Effector CD8-positive, alpha-beta T cell (primary cell): ENCODE measurements at places on chromosomes 16 and 17.

- DNase-seq: no peak
These were observed 2.9 kb upstream of the EPX start for GRCh38 chr17:58189436-58190146.

DNA sequence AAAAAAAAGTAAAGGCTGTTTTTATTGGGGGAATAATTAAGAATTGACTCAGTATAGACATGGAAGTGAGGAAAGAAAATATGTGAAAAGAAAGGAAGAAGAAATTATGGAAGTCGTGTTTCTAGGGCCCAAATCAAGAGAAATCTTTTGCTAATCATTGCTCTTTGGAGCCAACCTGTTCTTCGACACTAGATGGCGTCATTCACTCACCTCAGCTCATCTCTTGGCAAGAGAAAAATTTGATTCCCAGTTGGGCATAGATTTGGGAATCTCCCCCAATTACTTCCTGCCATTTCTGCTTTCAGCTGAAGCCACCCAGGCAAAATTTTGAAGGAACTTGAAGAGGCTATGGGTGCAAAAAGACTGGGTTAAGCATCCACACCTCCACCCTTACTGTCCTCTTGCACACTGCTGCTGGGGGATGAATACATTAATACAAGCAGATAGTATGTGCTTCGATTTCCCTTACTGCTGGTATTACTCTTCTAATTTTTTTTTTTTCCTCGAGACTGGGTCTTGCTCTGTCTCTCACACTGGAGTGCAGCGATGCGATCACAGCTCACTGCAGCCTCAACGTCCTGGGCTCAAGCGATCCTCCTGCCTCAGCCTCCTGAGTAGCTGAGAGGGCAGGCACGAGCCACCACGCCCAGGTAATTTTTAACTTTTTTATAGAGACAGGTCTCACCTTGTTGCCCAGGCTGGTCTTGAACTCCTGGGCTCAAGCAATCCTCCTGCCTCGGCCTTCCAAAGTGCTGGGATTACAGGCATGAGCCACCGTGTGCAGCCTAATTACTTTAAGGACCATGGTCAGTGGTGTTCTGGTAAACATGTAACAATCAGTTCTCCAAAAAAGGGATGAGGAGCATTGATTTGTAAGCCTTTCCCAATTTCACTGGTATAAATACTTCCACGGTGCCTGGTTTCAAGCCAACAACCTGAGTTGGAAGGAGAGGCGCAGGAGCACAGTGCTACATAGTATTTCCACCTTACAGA is 13.5 kb downstream of the PSMD7 start:
- DNase-seq: no peak

DNA sequence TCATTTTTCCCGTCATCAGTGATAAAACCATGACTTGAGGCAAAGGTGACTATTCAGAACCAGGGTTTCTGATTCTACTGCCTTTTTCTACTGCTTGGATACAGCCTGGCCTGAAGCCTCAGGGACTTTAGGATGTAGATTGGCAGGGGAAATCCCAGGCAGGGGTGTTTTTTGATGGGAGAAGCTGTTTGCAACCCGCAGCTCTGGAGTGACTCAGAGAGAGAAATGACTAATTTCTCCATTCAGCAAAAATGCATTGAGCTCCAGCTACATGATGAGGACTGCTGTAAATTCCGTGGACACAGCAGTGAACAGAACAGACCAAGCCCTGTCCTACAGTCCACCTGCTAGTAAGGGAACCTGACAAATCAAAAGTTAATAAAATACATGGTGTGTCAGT is 560.6 kb downstream of the CDH13 start:
- no peak for DNase-seq

DNA sequence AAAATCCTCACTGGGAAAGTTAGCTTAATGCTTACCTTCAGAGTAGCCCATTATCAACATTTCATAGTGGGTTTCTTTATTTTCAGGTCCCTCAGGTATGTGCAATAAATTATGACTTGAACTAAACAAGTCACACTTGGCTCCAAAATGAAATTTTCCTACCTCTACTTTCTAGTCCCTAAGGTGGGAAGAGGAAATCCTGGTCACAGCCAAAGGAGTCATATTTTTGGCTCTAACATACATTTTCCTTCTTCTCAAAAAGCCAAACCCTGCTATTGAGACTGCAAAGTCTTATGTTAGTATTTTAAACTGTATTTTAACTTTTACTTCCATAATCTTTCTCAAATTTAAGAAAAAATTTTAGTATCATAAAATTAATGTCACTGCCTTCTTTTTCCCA is 128.9 kb downstream of the BRIP1 start:
- DNase-seq: no peak

GRCh38 chr17:45313996-45314740 is 2.7 kb downstream of the MAP3K14 start:
- no peak for DNase-seq

- no peak for DNase-seq
These were observed 75.0 kb downstream of the RAP1GAP2 start for GRCh38 chr17:2871205-2871604.

GRCh38 chr17:30520882-30521281 is 43.7 kb downstream of the GOSR1 start:
- DNase-seq: no peak

GRCh38 chr16:81480606-81481206 is 36.1 kb downstream of the CMIP start:
- no peak for DNase-seq

DNA sequence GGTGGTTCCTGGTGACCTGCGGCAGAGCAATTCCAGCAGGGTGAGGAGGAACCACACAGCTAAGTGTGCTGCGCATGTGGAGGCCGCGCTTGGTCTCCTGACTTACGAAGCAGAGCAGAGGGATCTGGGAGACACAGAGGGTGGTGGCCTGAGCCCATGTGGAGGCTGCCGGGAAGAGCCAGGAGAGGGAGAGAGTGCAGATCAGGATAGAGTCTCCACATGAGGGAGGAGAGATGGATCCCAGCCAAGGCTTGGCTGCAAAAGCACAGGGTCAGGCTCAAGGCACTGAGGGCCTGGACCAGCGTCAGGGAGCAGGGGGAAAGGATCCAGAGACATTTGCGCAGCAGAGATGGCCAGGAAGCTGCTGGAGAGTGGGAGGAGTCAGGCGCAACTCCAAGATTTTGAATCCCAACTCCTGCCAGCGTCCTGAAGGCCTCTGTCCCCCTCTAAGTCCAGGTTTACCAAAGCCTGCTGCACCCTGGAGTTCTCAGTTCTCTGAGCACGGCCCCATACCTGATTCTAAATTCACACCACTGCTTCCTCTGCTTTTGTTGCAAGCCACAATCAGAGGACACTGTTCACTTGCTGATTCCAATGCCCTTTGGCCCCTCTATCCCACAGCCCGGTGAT is 11.3 kb upstream of the MLLT6 start:
- DNase-seq: no peak

- no peak for DNase-seq
These were observed 6.6 kb upstream of the GLIS2 start for GRCh38 chr16:4309102-4309832.

DNA sequence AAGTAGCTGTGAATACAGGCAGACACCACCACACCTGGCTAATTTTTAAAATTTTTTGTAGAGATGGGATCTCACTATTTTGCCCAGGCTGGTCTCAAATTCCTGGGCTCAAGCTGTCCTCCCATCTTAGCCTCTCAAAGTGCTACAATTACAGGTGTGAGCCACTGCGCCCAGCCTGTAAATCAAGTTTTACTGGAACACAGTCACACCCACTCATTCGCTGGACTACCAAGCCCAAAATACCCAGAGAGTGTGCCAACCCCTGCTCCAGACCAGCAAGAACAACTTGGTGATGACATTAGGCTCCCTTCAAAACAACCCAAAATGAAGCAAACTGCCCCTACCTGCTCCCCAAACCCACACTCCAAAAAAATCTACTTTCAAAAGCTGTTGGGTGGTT is 36.0 kb downstream of the TVP23A start:
- no peak for DNase-seq

GRCh38 chr17:72264682-72265405 is 144.0 kb downstream of the SOX9 start:
- no peak for DNase-seq

DNA sequence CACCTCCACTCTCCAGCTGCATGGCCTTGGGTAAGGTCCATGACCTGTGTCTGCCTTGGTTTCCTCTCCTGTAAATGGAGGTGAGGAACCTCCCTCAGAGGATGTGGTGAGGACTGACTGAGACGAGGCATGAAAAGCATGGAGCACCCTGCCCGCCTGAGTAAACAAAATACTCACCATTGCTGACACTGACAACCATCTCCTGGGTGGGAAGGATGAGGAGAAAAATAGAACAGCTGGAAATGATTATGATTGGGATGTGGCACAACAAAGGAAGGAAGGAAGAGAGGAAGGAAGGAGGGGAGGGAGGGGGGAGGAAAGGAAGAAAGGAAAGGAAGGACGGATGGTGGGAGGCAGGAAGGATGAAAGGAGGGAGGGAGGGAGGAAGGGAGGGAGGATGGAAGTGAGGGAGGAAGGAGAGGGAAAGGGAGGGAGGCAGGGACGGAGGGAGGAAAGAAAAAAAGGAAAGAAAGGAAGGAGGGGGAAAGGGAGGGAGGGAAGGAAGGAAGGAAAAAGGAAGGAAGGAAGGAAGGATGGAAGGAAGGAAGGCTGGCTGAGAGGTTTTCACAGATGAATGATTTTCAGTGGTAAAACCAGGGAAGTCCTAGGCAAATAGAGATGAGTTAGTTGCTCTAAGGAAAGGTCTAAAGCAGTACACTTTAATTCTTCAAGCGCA is 276.5 kb upstream of the XYLT1 start:
- no peak for DNase-seq

- DNase-seq: no peak
These were observed 6.3 kb downstream of the XYLT2 start for GRCh38 chr17:50352072-50352692.

DNA sequence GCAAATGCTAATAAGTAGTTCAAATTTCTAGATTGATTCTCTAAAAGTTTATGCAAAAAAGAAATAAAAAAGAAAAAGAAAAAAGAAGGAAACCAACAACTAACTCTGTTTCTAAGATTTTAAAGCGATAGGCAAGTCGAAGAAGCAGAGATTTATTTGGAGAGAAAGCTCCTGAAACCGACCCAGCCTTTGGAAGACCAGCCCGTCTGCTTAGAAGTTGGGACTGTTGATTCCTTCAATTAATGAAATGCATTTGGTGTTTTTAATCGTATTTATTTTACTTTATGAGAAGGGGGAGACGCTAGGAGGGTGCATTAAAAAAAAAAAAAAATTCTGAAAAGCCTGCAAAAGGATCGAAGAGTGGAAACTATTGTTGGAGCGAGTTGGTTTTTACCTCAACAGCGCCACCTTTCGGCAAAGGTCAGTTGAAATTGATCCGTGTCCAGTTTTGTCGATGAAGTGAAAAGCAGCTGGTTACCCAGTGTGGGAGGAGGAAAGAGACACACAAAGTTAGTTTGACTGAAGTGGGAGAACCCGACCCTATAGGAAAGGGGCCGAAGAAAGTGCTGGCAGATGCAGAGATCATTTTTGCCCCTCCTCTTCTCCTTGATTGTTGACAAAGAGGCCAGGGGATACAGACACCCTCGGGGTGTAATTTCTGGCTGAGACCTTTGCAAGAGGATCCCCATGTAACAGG is 1.5 kb upstream of the MAF start:
- peak; percentile 46 for DNase-seq

- no peak for DNase-seq
These were observed 2.2 kb upstream of the TMEM94 start for GRCh38 chr17:75454193-75454592.
